Brain (organoid and tissue), 16 donors: ENCODE measurements at places on chromosomes 16 and 17. TPM values are rescaled to one million over a fixed set of nuclear protein-coding genes. Genes with fewer than 3 reads are reported as not detected.

The TBC1D28 gene
- polyA plus RNA-seq, result not detected

The P2RX1 gene
- polyA plus RNA-seq, result not detected

The RBFOX1 gene
- polyA plus RNA-seq, result 50.2 TPM

The COPZ2 gene
- polyA plus RNA-seq, result 7.2 TPM

The CNTNAP1 gene
- polyA plus RNA-seq, result 20.0 TPM

The USP36 gene
- polyA plus RNA-seq, result 24.7 TPM

The CDH1 gene
- polyA plus RNA-seq, result 148 TPM
